ENCODE measurements at places on chromosomes 7 and 10.

GRCh38 chr7:30988351-30989005 is 24.7 kb downstream of the GHRHR start:
- DNase-seq, result no peak

DNA sequence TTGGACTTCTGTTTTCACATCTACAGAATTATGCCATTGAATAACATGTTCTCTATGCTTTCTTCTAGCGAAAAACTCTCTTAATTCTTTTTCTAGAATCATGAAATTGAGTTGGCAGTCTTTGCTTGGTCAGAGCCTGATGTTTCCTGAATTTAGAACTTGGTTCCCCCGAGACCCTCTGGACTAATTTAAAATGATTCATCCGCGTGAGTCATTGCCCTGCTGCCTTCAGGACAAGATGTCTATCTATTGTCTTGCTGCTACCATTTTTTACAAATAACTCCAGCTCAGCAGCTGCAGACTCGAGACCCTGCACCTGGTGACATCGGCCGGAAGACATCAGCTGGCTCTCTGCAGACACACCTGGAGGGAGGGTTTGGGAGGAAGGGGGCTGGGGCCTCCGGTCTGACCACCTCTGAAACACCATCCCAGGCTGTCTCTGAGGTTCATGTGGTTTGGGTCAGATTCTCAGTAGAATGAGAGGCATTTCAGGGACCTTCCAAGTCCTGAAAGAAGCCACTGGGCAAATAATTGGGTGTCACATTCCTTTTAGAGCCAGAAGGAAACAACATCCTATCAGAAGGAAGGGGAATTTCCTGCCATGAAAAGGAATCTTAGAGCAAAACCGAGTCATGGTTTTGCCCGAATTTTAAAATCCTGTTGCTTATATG is 20.9 kb upstream of the KLF6 start:
- DNase-seq, result peak; percentile 65

- no peak for DNase-seq
Measured at GRCh38 chr7:135150072-135150782, 2.4 kb downstream of the TMEM140 start.

DNA sequence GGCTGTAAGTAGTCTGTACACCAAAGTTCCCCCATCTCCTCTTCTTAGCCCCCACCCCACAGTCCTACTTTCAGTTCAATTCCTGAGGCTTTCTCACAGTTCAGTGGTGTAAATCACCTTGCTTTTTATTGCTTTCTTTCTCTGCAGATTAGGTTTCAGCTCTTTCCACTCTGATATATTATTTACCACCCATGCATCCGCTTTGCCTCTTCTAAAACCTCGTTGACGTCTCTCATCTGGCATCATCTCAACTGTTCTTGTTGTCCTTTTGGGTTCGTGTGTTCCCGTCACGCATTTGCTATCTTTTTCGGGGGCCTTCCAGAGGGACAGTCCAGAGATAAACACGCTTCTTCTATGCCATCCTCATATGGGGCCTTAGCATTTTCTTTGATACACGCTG is 597.9 kb upstream of the DPP6 start:
- DNase-seq, result no peak

DNA sequence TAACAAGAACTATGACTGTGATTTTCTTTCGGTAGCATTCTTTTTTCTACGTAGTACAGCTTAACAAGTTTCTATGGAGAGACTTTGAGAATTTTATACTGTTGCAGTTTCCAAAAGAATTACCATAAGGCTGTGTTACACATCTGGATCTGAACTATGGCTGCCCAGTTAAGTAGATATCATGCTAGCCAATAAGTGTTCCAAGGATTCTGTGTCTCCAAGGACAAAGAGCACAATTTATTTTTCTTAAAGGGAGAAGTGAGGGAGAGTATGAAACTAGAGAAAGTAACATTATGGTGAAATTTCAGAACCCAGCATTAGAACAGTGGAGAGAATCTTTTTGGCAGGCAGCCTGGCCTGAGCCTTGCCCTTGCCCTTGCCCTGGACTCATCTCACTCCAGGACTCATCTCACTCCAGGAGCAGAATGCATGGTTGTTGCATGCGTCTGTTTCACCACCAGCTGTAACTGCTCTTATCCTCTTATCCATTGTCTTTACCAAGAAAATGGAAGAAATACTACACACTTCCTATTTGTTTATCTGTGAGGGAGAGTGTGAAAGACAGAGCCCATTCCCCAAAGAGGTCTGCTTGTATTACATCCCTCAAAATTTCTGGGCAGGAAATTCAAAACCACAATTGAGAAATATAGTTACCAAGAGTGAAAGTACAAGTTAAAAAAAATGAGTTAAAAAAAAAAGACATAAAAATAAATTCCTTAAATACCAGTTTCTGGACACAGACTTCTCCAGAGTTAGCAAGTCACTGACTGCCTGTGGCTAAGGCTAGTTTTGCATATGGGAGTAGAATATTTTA is 1067.5 kb downstream of the NRG3 start:
- peak; percentile 65 for DNase-seq

DNA sequence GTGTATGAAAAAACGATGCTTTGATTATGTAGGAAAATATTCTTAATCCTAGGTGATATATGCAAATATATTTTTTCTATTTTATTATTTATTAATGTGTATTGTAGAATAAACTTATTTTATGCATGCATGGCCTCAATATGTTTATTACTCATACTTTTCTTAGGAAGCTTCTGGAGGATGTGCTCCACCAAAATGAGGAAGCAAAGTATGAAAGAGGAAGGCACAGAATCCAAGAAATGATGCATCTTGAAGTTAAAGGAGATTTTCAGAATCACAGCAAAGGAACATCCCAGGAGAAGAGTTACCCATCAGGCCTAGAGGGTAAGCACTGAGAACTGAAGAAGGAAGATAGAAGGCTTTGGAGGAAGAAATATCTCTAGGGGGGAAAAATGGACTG is 35.0 kb upstream of the MRPS16 start:
- no peak for DNase-seq

DNA sequence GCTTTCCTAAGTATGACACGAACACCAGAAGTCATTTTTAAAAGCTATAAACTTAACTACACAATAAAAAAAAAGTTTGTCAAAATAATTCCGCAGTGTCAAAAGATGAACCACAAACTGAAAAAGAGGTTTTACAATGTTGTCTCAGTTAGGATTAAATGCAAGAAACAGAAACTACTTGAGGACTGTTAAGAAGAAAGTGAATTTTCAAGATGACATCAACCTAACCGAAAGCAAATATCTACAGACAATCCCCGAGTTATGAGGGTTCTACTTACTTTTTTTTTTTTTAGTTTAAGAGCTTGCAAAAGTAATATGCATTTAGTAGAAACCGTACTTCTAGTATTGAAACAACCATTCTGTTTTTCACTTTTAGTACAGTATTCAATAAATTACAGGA is 62.3 kb downstream of the TFPI2 start:
- DNase-seq, result no peak

GRCh38 chr10:104220522-104220921 is 11.6 kb downstream of the CFAP43 start:
- DNase-seq, result no peak

DNA sequence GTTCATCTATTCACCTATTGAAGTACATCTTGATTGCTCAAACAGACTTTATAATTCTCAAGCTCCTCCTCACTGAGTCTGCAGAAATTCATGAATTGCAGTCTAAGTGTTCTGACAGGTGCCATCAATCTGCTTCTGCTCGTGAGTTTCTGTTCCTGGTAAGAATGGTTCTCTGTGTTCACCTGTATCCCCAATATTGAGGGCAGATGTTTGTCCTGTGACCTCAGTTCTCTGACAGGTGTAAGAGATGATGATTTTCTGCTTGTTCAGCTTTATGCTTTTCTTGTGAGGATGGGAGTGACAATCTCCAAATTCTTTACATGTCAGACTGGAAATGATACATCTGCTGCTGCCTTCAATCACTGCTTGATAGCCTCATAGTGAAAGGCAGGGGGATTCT is 736.9 kb upstream of the COBL start:
- DNase-seq, result no peak

DNA sequence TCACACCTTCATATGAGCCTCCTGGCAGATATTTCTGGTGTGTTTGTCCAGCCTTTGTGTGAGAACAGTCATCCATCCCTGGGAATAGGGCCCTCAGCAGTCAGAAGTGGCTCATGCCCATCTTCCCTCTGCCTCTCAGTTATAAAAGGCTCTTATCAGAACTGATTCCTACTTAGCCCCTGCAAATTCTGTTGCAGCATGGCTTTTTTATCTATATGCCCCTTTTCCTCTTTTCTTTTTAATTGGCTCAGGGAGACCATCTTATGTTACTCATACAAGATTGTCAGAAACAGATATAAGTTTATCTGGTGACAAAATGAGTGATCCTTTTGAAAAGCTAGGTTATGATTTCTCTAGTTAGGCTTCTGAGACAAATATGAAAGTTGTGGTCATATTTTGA is 194.1 kb downstream of the CREB5 start:
- no peak for DNase-seq

- no peak for DNase-seq
Measured at GRCh38 chr10:99457813-99458212, 27.4 kb upstream of the GOT1 start.

- DNase-seq, result no peak
Measured at GRCh38 chr10:130242513-130242912, 106.3 kb downstream of the GLRX3 start.

DNA sequence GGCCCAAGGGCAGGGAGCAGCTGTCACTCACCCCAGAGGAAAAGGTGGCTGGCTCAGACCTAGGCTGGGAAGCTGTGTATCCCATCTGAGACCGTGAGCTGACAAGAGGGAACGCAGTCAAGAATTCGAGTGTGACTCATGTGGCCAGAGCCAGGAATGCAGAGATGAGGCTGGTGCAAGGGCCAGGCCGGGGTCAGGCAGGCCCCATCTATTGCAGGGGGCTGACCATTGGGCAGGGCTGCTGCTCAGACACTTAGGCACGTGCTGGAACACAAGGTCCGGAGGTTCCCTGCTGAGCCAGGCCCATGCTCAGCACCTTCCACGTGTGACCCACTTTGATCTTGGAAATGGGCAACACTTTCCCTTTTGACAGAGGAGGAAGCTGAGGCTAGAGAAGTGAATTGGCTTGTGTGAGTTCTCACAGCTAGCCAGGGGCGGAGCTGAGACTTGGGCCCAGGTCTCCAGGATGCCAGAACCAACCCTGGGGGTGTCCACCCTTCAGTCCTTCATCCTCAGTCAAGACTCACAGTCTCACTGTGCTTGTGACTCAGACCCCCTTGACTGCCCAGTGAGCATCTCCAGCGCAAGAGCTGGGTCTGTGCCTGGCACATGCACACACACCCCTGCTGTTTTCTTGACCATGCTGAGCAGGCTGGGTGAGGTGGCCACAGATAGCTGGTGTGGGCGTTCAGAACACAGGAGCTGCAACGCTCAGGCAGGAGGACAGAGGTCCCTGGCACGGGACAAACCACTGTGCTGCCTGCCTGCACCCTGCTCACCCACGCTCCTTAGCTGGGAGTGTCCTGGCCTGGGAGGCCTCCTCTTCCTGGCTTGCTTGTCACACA is 47.6 kb upstream of the PPIF start:
- DNase-seq, result peak; percentile 82

- no peak for DNase-seq
Measured at GRCh38 chr7:98647326-98647725, 30.2 kb downstream of the NPTX2 start.

GRCh38 chr10:114990991-114991390 is 53.0 kb downstream of the TRUB1 start:
- DNase-seq, result no peak

- DNase-seq, result no peak
Measured at GRCh38 chr7:80230327-80230726, 95.7 kb downstream of the GNAI1 start.

DNA sequence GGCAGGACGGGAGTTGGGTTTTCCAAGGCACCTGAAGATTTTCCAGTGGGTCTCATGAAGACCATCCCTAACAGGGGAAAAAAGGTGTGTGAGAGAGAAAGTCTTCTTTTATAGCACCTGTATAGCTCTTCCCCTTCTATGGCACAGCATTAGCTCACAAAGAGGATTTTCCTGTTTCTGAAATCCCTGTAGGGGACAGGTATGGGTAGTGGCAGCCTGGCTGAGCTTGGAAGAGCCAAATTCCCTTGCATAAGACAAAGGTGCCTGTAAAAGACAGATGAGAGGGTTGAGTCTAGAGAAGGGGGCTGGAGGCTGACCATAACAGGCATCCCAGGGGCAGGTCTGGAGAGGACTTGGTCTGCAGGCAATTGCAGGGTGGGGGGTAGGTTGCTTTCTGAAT is 63.7 kb downstream of the COL13A1 start:
- DNase-seq, result no peak

- no peak for DNase-seq
Measured at GRCh38 chr7:116173051-116174028, 37.0 kb upstream of the TES start.

GRCh38 chr7:17822547-17823173 is 117.6 kb downstream of the SNX13 start:
- DNase-seq, result no peak

DNA sequence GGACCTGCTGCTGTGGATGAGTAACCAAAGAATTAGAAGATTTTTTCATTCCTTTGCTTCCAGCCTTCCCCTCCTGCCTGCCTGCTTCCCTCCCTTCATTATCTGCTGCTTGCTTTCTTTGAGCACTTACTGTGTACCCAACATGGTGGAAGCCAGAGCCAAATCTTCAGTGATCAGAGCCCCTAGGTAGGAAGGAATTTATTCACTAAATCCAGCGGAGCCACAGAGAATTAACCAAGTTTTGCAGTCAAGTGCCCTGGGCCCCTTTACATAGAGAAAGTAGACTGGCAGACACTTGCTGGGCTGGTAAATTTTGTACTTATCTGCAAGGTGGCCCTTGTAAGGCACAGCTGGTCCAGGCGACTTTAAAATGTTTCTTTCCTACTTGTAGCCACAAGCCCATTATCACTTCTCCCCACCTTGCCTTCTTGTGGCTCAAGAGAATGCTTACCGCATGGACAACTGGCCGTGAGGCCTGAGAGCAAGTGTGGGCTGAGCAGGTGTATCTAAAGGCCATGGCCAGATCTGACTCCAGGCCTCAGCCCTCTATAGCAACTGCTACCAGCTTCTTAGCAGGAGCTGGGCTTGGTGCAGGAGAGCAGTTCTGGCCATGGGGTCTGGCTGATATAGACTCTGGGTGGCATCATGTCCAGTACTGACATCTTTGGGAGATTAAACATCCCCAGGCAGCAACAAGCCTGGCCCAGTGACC is 11.1 kb downstream of the UNC5B start:
- no peak for DNase-seq

- no peak for DNase-seq
Measured at GRCh38 chr10:28721318-28721951, 44.1 kb downstream of the BAMBI start.

DNA sequence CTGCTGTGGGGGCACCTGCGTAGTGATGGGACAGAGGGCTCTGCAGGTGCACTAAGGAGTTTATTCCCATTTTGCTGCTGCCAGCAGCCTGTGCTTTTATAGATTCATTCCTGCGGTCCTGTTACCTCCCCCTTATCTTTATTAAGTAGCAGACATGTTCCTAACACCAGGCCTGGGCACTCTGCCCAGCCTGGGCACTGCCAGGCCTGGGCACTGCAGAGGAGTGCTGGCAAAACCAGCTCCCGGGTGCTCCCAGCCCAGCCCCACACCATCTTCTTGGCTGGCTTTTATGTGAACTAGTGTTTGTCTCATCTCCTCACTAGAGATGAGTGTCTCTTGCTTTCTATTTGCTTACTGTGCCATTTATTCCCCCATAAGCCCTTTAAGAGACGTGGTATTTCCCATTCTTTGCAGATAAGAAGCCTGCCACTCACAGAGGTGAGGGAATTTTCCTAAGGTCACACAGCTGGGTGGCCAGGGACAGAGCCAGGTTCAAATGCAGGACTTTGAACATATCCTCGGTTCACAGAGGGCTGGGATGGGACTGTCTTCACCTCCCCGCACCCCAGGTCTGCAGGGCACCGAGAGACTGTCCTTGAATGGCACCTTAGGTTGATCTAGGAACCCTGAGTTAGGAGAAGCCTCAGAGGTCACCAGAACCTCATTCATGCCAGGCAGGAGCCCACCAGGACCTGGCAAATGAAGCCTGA is 14.6 kb upstream of the DRGX start:
- no peak for DNase-seq
